Left hindlimb (tissue), 1 donor: ENCODE measurements at places on chromosomes 7 and 10.

DNA sequence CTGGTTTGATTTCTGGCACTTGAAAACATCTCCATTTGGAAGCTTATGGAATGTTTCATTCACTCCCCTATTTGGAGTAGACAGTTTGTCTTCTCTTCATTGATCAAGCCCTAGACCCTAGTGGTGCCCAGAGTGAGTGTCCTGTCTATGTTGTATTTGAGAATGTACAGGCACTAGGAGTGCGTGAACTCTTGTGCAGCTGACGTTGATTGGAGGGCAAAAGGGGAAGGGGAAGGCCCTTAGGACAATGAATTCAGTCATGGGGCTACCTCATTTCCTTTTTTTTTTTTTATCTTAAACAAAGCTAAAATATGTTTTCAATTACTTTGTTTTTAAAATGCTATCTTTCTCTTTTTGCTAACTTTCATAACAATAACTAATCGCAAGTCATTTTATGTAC is 66.5 kb downstream of the ADD3 start:
- DNase-seq: no peak

DNA sequence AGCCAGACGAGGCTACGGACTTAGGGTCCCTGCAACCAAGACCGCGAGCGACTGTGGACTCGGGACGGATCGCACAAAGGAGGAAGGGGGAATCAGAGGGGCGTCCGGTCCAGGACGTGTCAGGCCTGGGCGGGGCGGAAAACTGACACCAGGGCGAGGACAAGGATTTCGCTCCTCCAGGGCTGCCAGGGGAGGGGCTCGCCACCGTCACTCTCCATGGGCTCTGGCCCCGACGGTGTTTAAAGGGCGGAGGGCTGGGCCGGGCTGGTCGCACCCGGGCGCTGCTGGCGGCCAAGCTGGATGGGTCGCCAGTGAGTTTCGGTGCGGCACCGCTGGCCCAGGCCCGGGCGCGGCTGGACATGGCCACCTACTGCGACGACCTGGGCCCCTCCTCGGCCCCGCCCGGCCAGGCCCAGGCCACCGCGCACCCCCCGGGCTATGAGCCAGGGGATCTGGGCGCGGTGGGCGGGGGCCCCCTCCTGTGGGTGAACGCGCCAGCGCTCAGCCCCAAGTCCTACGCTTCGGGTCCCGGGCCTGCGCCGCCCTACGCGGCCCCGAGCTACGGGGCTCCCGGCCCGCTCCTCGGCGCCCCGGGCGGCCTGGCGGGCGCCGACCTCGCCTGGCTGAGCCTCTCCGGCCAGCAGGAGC is at the start of gene FOXI2:
Gene FOXI2 (plus strand): TSS at position 271 of the 648 bp plus-strand sequence. CDS start 89 bp downstream, at position 360.
- DNase-seq: no peak

DNA sequence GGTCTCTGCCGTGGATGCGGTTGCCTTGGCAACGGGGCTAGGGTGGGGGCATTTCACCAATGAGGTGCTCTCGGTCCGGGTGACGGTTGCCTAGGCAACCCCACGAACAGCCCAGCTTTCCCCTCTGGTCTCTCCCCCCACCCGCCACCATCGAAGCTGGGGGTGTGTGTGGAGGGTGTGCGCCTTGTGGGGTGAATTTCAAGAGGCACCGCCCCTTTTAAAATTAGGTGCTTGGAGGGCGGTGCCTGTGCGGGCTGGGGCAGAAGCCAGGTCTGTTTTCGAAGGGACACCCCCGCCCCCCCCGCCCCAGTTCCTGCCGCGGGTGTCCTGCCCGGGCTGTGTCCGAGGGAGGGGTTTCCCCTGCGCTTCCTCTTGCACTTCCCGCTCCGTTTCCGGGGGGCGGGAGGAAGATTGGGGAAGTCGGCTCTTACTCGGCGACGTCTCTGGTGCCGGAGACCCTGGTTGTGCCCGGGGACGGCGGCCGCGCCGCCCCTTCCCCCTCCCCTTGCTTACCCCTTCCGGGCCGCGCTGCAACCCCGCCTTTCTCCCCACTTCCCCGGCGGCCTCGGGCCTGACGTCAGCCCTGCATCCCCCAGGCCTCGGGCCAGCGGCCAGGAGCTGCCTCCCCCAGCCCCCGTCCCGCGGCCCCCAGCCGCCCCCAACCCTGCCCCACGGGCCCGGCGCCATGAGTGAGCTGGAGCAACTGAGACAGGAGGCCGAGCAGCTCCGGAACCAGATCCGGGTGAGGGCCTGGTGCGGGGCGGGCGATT is 2.2 kb downstream of the GNB2 start:
- DNase-seq: peak; percentile 83

DNA sequence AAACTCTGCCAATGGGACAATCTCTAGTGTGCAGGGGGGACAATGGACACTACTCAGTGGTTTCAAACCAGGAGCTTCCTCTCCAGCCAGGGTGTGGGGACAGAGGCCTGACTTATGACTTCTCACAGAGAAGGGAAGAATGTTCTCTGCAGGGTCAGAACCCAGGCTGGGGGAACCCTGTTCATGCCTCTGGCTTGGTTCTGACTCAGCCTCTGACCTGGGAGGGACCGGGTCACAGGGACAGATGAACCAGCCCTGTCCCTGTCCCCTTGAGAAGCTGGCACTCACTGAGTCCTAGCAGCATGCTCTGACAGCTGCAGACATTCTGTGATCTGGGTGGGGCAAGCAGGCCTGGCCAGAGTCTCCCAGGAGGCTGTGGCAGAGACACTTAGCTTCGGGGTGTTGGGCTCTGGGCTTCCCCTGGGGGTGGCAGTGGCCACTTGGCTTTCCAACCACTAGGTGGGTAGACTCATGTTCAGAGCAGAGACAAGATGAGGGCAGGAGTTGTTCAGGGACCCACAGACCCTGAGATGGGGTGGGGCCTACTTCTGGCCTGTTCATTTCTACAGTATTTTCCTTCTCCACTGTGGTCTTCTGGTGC is 13.6 kb downstream of the TSPAN15 start:
- no peak for DNase-seq

DNA sequence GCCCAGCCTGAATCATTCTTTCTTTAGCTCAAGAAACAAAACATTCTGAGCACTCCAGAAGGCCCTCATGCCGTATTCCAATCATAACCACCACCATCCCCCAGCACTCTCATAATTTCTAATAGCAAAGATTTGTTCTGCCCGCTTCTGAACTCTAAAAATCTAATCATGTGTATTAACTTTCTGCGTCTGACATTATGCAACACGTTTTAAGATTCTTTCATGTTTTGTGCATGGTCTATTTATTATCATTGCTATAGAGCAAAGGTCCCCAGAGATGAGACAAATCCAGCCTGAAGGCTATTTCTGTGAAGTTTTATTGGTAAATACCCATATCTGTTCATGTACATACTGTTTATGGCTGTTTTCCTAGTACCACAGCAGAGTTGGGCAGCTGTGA is 8.8 kb downstream of the GDI2 start:
- DNase-seq: no peak

- no peak for DNase-seq
These were observed 820.7 kb downstream of the GRID1 start for GRCh38 chr10:85545874-85546273.

GRCh38 chr7:146235195-146235594 is 118.6 kb downstream of the CNTNAP2 start:
- DNase-seq: no peak

- peak; percentile 71 for DNase-seq
These were observed 24.3 kb downstream of the NUP42 start for GRCh38 chr7:23205909-23206767.

DNA sequence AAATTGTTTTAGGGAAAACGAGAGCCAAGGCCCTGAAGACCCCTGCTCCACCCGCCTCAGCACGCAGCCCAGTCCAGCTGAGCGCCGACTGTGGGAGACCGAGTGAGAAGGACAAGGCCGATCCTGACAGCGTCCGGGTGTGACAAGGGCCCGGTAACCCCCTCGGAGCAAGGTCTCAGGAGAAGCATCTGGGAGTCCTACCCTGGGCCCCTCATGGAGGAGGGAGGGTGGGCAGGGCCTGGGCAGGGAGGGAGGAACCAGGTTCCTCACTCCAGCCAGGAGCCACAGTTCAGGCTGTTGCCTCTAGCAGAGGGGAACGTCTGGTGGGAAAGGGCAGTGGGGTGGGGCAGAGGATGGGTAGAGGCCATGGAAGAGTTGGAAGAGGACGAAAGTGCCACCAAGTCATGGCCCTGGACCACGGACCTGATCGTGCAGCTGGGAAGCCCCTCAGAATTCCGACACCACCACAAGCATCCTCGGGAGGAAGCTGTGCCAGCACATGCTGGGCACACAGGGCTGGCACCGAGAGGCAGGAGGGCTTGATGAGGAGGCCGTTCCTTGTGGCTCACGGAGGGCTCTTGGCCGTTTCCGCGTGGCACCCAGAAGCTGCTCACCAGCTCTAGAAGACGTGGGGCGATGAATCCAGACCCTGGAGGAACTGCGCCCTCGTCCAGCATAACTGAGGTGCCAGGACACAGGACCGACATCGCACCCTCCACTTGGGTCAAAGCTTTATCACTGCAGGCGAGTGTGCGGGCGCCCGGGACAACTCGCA is 2.2 kb upstream of the KNDC1 start:
- no peak for DNase-seq
